ENCODE measurements at places on chromosomes 11 and 22.

- DNase-seq = no peak
These were observed 815 bp downstream of the EHD1 start for GRCh38 chr11:64877390-64878222.

GRCh38 chr22:46933040-46933930, 170.8 kb downstream of the TBC1D22A start:
- no peak for DNase-seq

DNA sequence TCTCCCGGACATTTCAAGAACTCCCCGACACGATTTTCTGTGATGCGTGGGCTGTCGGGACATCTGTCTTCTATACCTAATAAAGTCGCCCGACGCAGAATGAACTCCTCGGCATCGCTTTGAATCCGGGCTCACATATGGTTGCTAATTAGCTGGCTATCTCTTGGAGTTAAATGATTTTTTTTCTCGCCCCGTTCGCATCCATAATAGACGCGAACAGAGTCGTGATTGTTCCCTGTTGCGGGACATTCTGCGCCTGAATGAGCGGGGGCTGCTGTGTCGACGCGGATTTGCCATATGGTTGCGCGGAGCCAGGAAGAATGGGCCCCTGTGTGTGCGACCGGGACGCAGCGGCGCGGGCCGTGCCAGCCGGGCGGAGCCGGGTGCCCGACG, 16.4 kb downstream of the CDKN1C start:
- no peak for DNase-seq

DNA sequence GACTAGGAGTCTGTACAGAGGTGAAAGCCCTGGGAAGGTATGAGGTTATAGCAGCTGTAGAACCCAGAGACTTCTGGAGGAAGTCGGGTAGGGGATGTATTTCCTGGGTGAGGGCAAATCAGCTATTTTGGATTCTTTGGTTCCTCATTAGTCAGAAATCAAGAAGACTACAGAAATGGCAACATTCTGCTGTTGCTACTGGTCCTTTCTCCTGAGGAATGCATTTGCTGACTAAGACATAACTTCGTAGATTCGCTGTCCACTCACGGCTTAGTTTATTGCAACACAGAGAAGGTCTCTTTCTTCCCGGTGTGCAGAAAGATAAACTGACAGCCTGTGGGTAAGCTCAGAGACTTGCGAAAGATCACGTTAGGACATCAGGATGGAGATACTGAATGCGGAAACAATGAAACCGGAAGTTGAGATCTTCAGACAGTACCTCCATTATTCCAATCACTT, 25.3 kb upstream of the SESN3 start:
- DNase-seq = no peak

GRCh38 chr11:2824851-2825250, 60.7 kb downstream of the CDKN1C start:
- no peak for DNase-seq

GRCh38 chr22:36910461-36910860, 3.0 kb upstream of the CSF2RB start:
- no peak for DNase-seq

GRCh38 chr11:69094111-69094914, 45.6 kb downstream of the TPCN2 start:
- no peak for DNase-seq

DNA sequence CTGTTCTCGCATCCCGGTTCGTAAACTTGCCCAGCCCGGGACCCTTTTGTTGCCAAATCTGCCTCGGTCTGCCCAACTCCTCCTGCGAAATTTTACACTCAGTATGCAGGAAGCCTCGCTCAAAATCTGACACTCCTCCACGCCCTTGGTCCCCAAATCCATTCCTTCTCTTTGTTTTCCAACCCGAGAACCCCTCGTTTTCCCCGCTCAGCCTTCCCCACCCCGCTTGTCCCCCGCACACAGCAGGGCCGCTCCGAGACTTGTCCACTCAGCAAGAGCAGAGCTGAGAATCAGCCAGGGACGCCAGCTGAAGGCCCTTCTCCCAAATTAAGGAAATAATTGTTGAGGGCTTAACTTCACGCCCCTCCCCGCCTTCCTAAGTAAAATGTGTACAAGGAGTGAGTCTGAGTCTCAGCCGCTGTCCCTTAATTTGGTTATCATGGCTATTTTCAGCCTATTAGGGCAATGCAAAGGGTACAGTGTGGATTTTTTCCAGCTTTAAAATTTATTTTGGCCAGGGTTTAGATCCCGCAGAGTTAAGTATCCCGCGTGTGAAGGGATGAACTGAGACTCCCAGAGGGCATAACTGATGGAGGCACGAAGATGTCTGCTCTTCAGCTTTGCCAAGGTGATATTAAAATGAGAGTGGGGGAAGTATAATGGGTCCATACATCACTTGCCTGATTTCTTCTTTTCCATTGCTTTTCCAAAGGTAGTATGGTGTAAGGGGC, 581 bp upstream of the FBXO3 start:
- DNase-seq = no peak

GRCh38 chr11:120709808-120710207, 198.3 kb downstream of the GRIK4 start:
- no peak for DNase-seq

DNA sequence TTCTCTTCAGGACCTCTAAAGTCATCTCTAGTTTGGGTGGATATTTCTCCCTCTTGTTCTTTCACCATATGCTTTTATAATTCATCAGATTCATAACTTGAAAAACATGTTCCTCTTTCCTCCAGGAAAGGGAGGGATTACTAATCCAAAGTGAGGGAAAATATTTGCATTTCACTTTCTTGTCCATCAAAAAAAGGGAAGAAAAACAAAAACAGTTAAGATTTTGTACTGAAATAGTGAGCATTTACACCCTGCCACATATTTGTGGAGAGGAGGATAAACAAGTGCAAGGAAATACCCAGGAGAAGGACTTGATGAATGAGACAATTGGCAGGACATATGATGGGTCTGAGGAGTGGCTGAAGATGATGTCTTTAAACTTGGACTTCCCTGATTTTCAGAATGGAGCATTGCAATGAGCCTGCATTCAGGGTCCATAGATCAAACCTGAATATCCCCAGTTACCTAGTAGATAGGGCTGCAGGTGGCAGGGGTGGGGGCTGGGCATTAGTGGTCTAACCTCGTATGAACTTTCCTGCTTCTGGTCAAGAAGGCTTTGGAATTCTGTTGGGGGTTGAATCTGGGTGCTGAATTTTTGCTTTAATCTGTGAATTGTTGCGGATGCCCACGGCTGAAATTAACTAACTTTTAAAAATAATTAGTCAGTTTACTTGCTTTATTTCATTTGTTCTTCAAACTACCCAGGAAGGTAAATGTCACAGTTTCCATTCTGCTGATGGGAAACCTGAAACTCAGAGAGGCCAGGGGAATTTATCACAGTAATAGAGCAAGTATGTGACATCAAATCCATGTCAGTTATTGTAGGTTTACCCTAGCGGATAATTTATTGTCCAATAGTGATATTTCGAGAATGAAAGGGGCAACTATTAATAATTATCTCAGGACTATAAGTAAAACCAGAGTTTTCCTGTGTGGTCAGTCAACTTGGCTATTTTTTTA, 36.9 kb upstream of the TMEM123 start:
- no peak for DNase-seq

- DNase-seq = no peak
These were observed 408.6 kb downstream of the JRKL start for GRCh38 chr11:96798445-96798844.

DNA sequence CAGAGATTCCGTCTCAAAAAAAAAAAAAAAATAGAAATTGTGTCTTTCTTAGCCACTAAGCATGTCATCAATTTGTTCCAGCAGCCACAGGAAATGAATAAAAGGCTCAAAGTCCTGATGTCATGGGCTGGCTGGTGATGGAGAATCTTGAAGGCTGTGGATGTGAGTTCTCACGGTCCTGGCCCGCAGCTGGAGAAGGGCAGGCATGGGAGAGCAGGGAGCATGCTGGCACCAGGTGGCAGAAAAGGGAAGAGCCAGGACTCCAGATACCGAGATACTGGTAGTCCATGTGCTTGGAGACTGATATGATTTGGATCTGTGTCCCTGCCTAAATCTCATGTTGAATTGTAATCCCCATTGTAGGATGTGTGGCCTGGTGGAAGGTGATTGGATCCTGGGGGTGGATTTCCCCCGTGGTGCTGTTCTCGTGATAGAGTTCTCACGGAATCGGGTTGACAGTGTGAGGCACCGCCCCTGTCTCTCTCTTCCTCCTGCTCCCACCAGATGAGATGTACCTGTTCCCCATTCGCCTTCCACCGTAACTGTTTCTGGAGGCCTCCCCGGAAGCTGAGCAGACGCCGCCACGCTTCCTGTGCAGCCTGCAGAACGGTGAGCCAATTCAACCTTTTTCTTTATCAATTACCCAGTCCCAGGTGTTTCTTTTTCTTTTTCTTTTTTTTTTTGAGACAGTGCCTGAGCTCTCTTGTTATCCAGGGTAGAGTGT, 18.1 kb downstream of the MRGPRD start:
- no peak for DNase-seq

GRCh38 chr11:64364911-64365310, 5.9 kb downstream of the RPS6KA4 start:
- DNase-seq = no peak

- no peak for DNase-seq
These were observed 13.9 kb upstream of the PHLDA2 start for GRCh38 chr11:2942872-2943710.

DNA sequence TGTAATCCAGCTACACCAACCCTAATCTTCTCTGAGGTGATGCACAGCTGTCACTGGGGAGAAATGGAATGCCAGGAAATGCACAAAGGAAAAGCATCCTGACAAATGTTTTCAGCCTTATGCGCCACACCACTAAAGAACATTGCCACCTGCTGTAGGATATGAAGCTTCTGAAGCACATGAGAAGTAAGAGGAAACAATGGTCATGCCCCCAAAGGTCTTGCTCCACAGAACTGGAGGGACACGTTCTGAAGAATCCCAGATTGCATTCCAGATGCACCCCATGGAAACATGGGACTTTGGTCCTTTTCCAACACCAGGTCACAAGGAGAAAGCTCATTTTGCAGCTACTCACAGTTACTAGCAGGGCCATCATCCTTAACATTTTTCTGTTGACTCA, 48.7 kb upstream of the ZBED5 start:
- DNase-seq = no peak

DNA sequence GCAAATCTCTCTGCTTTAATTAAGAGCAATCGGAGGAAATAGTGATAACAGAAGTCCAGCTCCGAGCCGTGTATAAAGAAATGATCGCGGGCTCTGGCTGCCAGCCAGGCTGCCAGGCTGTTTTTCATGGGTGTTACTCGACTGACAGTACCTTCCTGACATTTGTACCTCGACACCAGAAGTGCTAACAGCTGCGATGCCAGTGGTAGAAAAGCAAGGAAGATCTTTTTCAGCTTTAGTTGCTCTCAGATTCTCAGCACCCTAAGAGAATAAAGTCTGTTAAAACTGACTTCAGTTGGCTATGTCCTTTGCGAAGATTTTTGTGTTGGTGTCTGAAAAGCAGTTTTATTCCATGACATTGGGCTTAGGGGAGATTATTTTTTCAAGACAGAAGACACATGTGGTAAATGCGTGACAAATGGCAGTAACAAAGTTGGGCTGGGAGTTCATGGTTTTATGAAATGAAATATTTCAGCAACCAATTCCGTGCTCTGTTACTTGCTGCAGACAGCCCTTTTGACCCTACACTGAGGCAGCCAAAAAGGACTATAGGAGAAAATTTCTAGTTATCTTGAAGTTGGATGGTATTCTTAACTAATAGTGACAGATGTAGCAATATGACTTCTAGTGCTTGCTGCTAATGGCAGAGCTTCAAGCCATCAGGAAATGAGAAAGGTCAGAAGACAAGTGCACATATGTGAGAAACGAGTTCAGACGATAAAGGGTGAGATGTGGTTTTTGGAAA, 296.2 kb downstream of the CNTN5 start:
- DNase-seq = peak; percentile 5

- peak; percentile 94 for DNase-seq
These were observed 72.0 kb downstream of the SYN3 start for GRCh38 chr22:32985899-32986765.

GRCh38 chr22:21585389-21585788, 17.9 kb downstream of the UBE2L3 start:
- no peak for DNase-seq

GRCh38 chr11:87966694-87967093, 208.5 kb downstream of the RAB38 start:
- peak; percentile 6 for DNase-seq

- no peak for DNase-seq
These were observed 154.3 kb upstream of the B3GAT1 start for GRCh38 chr11:134566311-134566710.

DNA sequence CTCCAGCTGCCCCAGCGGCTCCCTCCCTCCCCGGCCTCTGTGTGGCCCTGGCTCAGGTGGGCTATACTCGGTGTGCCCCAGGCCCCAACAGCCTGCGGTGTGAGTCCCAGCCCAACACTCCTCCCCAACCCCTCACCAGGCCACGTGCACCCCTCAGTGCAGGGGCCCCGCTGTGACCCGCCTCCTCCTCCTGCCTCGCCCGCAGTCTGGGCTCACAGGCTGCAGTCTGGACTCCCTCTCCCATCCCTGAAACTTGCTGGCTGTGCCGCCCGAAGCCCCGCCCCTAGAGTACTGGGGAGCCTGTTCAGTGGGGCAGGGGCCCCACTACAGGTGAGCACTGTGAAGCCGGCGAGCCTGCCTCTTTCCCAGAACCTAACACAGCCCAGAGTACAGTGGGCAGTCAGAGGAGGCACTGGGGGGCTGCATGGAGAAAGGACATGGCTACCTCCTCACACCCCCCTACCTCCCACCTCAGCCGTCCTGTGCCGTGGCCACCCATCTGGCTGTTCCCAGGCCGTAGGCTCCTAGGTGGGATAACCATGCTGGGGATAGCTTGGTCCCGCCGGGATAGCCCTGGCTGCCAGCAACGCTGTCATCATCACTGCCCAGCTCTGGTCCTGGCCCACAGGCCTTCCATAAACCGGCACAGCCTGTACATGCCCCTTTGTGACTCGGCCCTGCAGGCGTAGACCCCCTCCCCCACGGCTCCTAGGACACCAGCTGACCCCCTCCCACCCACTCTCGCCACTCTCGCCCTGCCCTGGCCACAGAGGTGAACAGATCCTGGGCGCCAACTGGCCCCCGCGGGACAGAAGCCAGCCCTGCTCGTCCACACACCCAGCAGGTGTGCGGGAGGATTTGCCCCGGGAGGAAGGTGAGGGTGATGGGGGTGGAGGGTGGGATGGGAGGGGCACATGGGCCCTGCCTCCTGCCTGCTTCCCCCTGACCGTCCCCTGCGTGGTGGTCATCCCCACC, 29.7 kb downstream of the CELSR1 start:
- DNase-seq = no peak

- no peak for DNase-seq
These were observed 125.7 kb downstream of the TRIM29 start for GRCh38 chr11:120012245-120012644.

DNA sequence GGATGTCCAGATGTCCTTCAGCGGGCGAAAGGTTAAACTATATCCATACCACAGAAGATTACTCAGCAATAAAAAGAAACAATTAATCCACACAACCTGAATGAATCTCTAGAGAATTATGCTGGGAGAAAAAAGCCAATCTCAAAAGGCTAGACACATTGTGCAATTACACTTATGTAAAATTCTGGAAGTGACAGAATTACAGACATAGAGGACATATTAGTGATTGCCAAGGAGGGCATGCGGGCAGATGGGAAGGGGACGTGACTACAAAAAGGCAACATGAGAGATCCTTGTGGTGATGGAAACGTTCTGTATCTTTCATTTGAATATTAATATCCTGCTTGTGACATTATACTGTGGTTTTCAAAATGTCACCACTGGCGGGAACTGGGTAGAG, 103.5 kb upstream of the BMAL1 start:
- no peak for DNase-seq
